Left ventricle myocardium superior (tissue), 1 donor: ENCODE measurements at places on chromosomes 5 and 9. TPM values are rescaled to one million over a fixed set of nuclear protein-coding genes. Genes with fewer than 3 reads are reported as not detected.

Gene RNF180
- total RNA-seq = 12.5 TPM

DNA sequence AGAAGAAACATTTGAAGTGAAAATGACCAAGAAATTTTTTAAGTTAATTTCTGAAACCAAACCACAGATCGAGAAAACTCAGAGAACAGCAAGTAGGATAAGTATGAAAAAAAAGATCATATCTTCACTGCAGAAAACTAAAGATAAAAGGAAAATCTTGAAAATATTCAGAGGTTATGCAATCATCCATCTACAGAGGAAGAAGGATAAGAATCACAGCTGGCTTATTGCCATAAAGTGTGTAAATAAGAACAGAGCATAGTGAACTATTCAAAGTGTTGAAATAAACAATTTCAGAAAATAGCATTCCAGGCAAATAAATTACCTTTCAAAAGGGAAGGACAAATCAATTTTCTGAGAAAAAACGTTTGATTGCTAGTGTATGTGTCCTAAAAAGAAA, 1191.7 kb upstream of the CDH6 start:
- no peak for DNase-seq

DNA sequence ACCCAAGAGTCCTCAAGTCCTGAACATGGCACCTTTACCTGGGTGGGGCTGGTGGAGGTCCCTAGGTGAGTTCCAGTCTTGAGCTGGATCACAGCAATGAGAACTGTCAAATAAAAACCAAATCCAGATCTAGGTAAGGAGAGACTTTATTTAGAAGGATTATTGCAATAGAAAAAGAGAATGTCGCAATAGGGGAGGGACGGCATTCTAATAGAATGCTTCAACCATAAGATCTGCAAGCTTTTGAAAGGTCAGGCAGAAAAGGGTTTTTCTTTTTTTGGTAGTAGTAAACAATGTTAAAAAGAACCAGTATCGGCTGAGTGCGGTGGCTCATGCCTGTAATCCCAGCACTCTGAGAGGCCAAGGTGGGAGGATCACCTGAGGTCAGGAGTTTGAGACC, 5.2 kb upstream of the GCNT1 start:
- no peak for DNase-seq

DNA sequence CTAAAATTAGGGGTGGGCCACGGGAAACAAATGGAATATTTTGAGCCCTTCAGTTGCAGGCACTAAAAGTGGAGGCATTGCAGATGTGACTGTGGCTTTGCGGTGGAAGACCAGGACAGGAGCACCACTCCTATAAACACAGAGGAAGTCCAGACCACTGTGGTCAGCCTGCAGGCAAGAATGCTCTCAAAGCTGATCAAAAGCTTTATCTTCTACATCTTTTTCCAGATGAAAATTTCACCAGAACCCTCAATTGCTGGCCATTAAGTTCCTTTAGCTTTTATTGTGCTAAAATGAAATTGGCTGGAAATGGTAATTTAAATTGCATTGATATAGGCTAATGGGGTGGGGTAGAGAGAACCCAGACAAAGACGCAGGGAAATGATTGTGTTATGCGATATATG, 208.8 kb downstream of the ERCC6L2 start:
- no peak for DNase-seq

GRCh38 chr9:34321451-34321850, 7.6 kb downstream of the KIF24 start:
- DNase-seq = no peak

- DNase-seq = no peak
These were observed 22.6 kb downstream of the STK10 start for GRCh38 chr5:172165465-172165864.

DNA sequence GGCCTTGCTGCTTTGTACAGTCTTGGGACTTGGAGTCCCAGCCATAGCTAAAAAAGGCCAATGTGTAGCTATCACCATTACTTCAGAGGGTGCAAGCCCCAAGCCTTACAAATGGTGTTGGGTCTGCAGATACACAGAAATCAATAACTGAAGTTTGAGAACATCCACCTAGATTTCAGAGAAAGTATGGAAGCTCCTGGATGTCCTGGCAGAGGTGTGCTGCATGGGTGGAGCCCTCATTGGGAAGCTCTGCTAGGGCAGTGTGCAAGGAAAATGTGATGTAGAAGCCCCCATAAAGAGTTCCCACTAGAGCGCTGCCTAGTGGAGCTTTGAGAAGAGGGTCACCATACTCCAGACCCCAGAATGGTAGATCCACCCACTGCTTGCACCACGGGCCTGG, 626.7 kb upstream of the COX7C start:
- no peak for DNase-seq

DNA sequence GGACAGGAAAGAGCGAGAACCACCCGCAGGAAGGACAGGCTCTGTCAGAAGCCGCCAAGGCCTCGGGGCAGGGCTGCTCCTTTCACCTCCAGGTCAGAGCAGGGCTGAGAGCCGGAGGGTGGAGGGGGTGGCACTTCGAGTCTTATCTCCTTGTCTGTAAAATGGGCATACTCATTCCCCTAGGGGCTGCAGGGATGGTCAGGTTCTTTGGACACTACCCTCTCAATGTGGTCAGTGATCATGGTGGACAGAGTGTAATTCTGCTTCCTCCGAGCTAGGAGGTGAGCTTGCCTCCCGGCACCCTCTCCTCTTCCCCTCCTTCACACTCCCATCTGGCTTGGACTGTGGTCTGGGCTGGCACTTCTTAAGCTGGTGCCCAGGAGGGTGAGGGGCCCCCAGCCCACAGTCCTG, 39.6 kb downstream of the RGS3 start:
- no peak for DNase-seq
